ENCODE measurements at places on chromosomes 11 and 22.

GRCh38 chr22:43917521-43917920 is 6.1 kb upstream of the PNPLA3 start:
- DNase-seq: no peak

DNA sequence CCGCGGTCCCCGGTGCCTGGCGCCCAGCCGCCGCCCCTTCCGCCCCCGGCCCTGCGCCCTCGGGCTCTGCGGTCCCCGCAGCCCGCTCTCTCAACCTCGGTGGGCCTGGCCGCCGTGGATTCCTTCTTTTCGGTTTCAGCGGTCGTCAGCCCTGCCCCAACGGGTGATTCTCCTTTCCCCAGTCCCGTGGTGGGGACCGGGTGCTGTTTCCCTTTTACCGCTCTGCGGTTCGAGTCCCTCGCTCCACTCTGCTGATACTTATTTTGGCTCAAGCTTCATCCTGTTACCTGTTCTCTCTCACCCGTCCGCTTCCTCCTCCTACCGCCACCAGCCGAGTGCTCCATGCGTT is 494 bp downstream of the ZDHHC5 start:
- peak; percentile 39 for DNase-seq

DNA sequence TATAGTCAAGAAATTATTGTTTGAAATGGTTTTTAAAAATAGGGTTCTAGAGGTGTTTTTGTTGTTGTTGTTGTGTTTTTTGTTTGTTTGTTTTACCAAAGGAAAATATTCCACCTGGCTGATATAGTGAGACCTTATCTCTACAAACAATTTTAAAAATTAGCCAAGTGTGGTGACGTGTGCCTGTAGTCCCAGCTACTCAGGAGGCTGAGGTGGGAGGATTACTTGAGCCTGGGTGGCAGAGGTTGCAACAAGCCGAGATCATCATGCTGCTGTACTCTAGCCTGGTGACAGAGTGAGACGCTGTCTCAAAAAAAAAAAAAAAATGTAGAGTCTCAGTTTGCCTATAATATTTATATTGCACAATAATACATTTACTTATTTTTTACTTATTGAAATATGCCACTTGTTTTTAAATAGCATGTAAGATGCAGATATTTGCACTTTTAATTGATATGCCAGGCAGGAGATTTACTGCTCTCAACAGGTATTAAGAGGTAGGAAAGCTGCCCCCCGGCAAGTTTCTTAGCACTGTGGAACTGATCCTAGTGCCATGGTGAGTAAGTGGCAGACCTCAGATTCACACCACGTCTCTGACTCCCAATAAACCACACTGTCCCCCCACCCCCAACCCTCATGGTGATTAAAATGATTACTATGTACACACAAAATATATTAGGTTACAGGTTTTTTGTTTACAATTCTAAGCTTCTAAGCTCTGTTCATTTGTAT is 157.4 kb downstream of the TEAD1 start:
- DNase-seq: no peak

DNA sequence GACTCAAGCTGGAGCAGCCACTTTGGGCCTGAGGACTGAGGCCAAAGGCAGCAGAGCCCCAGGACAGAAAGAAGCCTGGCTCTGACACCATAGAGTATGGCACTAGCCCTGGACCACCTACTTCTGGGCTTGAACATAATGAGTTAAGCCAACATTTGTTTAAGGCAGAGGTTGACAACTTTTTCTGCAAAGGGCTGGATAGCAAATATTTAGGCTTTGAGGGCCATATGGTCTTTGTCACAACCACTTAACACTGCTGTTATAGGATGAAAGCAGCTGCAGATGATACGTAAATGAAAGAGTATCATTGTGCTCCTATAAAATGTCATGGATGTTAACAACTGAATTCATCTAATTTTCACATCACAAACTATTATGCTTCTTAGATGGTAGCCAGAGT is 16.6 kb downstream of the OSBP start:
- no peak for DNase-seq

GRCh38 chr11:130404727-130405126 is 23.7 kb downstream of the ADAMTS8 start:
- DNase-seq: no peak

DNA sequence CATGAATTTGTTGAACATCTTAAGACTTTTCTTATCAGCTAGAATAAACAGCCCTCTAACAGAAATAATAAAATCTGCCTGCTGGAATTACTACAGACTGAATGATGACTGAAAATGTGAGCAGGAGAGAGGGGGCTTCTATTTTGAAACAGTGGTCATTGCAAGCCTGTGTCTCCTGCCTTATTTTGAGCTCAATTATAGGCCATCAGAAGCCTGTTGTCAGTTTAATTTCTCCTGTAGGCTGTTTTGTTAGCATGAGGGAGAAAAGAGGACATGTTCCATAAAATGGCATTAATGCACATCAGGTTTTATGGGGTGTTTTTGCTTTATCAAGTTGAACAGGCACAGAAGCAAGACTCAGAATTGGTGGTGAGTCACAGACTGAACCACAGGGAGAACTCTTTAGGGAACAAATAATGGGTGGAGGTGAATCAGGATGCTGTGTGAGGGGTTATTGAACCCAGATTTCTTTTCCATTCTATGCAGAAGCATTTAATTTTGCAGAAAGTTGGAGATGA is 129.1 kb downstream of the PARVA start:
- DNase-seq: no peak

GRCh38 chr11:61967924-61968757 is 707 bp upstream of the FTH1 start:
- DNase-seq: peak; percentile 35

DNA sequence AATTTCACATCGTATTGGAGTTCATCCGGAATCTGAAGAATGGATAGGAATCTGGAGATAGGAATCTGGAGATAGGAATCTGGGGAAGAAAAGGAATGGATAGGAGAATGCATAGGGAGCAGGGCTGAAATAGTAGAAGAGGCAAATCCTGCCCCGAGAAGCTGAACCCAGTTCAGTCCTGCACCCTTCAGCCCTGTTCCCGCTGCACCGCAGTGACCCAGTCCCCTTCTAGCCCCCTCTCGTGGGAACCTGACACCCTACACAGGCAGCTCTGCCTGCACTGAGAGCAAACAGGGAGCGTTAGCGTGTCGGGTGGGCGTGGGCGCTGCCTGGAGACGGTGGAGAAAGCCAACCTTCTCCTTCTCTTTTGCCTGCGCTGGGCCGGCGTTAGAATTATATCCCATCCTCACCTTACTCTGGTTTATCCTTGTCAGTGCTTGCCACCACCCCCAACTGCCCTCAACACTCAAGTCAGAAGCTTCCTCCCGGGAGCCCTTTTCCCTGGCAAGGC is 1.0 kb upstream of the CCKBR start:
- no peak for DNase-seq

DNA sequence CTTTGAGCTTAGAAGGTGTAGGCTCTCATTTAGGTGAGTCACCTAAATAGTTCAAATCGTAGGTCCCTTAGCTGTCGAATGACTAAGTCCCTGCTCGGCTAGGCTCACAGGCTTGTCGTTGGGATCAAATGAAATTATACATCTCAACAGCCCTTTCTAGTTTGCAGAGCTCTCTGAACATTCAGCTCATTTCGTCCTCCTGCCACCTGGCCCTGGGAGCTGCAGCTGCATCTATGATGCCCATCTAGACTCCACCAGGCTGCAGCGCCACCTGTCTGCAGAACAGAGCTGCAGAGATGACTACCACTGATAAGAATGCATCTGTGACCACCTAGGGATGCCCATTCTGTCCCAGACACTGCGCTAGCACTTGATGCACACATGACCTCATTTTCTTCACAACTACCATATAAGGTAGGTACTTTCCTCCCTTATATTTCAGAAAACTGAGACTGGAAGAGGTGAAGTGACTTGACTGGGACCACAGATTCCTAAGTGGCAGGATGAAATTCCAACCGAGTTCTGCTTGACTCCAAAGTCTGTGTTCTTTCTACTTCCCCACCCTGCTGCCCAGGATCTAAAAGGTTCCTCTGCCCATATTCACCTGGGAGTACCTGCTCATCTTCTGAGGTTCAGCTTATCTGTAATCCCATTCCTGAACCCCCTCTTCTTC is 141.1 kb upstream of the NARS2 start:
- no peak for DNase-seq

- DNase-seq: no peak
These were observed 57.4 kb upstream of the SLC5A12 start for GRCh38 chr11:26779074-26779865.

DNA sequence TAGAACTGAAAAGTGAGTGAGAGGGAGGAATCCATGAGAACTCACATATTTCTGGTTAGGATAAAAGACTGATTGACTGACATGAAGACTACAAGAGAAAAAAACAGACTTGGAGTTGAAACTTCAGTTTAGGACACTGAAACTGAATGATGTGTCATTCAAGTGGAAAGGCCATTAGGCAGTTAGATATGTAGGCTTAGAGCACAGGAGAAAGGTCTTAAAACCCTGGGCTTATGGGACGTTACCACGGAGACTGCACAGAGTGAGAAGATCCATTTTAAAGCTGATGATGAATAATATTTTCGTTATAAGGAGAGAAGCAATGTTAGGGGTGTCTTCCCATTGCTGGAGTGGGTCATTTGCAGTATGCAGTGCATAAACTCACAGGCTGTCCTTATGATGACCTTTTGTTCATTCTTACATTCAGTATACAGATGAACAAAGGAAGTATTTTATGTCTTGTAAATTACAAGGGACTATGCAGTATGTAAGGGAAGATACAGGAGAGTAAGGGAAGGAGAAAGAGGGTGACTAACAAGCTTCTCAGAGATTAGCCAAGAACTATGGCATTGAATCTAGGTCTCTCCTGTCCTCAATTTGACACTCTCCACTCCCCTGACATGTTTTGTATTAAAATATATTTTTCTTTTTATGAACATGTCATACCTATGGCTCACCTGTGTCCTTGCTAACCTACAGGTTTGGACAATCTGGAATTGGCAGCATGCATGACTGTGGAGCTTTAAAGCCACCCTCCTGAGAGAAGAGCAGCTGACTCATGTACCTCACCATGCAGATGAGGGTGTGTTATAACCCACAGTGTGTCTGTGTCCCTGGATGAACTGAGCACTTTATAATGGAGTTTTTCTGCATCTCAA is 63.7 kb downstream of the MAML2 start:
- no peak for DNase-seq
